T-cell (primary cell): ENCODE measurements at places on chromosomes 13 and 19.
A peak's percentile ranks its signal among the peaks of the same experiment; 100 is the strongest.

- no peak for DNase-seq
Measured at GRCh38 chr13:104132849-104133248, 1066.6 kb upstream of the SLC10A2 start.

DNA sequence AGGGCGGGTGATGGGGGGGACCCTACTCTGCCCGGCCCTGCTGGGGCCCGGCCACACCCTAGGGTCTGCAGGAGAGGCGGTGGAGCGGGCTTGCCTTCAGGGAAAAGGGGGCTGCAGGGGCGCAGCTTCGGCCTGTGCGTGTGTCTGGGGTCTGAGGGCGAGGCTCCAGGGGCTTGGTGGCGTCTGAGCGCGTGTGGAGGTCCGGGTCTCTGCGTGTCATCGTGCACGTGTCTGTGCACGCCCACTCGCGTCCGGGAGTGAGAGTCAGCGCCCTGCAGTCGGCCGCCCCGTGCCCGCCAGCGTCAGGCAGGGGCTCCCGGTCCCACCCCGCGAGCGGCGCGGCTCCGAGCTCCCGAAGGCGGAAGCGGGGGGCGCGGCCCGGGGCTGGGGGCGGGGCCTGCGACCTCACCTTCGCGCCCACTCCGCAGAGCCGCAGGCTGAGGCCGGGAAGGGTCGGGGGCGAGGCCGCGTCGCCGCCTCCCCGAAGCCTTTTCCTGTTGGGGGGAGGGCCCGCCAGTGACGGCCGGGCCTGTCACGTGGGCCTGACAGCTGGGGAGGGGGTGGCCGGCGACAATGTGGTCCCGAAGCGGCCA is at the start of gene ARHGAP45:
TSS of gene ARHGAP45 (plus strand) at position 420 of the 593 bp plus-strand sequence. CDS start 239 bp downstream, outside the sequence.
- peak; percentile 86 for DNase-seq

GRCh38 chr13:19575230-19575629 is 13.9 kb upstream of the TPTE2 start:
- no peak for DNase-seq

DNA sequence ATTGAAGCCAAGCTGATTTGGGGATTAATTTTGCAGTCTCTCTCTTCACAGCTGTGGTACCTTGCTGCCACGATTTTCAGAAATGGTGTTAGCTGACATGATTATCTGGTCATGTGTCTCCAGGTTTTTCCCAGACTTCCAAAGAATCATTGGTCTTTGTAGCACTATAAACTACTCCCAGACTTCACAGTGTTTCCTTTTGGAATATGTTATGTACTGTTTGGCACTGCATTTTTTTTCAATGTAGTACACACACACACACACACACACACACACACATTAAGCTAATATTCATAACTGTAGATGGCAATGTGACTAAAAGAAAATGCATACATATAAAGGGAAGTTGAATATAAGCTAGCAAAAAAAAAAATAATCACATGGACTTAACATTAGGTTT is 856.6 kb upstream of the SPRY2 start:
- DNase-seq = no peak

GRCh38 chr19:14550201-14550754 is 20.9 kb downstream of the TECR start:
- no peak for DNase-seq

GRCh38 chr19:38676023-38676877 is 28.8 kb downstream of the ACTN4 start:
- DNase-seq = no peak

DNA sequence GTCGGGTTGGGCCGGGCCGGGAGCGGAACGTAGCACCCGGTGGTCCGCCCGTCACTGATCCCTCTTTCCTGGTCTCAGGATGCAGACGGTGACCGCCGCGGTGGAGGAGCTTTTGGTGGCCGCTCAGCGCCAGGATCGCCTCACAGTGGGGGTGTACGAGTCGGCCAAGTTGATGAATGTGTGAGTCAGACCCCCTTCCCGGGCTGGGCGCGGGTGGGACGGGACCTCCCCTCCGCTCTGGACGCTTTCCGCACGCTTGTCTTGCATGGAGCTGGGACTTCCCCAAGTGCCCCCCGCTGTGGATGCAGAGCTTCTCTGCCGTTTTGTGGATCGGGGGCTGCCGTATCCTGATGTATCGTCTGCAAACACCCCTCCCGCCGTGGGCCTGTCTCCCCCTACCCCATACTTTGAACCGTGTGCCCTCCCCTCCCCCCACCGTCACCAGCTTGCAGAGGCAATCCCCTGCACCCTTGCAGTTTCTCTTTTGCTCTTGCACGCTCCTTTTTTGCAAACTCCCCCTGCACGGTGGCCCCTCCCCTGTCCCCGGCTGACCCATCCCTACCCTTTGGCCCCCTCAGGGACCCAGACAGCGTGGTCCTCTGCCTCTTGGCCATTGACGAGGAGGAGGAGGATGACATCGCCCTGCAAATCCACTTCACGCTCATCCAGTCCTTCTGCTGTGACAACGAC is 669 bp downstream of the GADD45B start:
- peak; percentile 33 for DNase-seq
